ENCODE measurements at places on chromosomes 16 and 17. TPM values are rescaled to one million over a fixed set of nuclear protein-coding genes. Genes with fewer than 3 reads are reported as not detected.

GRCh38 chr17:47953909-47954308 is 3.8 kb downstream of the PRR15L start:
- no peak for DNase-seq

DNA sequence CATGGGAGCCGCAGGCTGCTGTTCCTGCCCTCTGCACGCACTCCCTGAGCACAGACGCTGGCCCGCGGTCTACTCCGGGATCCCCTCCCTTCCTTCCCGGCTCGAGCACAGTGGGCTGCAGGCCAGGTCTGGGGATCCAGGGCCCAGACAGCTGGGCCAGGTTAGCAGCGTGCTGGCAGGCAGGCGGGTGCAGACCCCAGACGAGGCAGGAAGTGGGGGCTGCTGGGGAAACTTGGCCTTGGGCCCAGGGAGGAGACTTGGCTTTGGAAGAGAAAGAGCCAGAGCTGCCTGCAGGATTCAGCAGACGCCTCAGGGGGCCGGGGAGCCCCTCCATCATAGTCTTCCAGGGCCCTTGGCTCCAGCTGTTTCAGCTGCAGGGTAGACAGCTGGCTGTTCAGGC is 30.2 kb upstream of the ABCC3 start:
- peak; percentile 28 for DNase-seq

DNA sequence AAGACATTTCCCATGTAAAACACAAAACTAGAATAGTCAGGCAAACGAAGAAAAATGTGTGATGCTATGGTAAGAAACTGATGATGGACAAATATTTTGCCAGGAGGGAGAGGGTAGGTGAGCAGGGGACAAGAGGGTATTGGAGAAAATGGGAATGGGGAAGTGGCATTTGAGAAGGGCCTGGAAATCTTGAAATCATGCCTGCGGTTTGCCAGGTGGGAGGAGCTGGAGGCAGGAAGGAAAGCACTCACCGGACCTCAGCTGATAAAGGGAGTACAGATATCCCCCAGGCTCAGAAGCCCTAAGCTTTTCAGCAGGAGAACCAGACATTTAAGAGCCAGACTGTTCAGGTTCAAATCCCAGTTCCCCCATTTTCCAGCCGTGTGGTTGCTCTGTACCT is 103.6 kb downstream of the GSG1L start:
- DNase-seq: no peak

DNA sequence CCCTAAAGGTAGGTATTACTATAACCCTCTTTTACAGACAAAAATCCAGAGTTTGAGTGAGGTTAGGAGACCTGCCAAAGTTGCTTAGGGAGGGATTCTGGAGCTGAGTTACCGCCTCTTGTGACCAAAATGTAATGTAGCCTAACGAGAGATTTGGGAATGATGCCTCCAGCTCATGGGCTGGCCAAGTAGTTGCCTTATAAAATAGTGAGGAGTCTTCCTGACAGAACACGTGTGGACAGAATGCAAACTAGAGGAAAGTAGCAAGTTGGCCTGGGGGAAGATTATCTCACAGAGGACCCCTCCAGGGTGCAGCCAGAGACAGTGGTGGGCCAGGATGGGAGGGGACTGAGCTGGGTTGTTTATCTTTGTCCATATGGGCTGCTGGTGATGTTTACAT is 543.7 kb upstream of the CDH11 start:
- DNase-seq: no peak

The CPHXL2 gene
- total RNA-seq: not detected

- DNase-seq: no peak
These were observed 346.5 kb downstream of the C16orf95 start for GRCh38 chr16:86970726-86971125.

The CHAD gene
- not detected for total RNA-seq

DNA sequence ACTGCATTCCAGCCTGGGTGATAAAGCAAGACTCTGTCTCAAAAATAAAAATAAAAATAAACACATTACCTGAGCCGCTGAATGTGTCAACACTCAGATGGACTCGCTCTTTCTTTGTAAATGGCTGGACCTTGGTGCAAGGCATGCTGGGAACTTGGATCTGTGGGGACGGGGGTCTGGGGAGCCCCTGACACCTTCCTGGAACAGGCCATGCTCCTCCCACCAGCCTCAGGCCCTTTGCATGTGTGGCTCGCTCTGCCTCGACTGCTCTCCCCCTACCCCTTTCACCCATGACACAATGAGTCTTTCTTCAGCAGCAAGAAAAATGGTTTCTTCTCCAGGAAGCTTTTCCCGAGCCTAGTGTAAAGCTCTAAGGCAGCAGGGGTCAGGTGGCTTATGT is 94.0 kb upstream of the CDH5 start:
- DNase-seq: no peak

GRCh38 chr17:72726936-72727335 is 365.6 kb downstream of the SLC39A11 start:
- peak; percentile 77 for DNase-seq

DNA sequence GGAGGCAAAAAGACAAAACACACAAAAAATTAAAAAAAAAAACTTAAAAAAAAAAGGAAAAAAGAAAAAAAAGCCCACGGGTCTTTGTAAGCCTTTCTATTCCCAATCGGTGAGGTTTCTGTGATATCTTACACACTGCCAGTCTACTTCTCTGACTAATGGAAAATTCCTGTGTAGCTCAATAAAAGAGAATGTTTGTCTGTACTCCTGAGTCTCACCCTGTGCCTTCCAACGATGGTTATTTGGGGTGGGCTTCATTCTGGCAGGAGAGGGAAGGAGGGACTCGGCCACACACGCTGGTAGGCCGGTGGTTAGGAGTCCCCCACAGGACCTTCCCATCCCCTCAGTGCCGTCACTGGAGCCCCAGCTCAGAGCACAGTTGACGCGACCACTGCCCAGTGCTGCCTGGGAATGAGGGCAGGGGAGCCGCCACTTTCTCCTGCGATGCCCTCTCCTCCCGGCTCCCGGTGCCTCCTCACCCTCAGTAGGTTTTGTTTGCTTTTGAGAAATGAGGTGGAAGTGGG is 68.0 kb downstream of the AMFR start:
- DNase-seq: peak; percentile 63

DNA sequence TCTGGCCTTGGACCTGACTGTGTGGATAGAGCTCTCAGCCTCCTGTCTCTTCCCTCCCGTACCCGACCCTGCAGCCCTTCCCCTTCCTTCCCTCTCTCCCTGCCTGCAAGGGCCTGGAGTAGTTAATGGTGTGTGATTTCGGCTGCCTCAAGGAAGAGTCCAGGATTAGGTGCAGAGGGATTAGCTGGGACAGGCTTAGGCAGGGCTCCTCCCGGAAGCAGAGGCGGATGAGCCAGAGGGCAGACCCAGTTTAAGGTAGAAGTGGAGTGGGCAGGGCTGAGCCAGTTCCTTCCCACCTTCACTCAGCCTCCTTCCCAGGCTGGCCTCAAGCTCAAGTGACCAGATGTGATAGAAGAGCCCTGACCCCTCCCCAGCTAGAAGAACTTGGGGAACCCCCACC is 16.8 kb downstream of the GUCY2D start:
- DNase-seq: no peak

DNA sequence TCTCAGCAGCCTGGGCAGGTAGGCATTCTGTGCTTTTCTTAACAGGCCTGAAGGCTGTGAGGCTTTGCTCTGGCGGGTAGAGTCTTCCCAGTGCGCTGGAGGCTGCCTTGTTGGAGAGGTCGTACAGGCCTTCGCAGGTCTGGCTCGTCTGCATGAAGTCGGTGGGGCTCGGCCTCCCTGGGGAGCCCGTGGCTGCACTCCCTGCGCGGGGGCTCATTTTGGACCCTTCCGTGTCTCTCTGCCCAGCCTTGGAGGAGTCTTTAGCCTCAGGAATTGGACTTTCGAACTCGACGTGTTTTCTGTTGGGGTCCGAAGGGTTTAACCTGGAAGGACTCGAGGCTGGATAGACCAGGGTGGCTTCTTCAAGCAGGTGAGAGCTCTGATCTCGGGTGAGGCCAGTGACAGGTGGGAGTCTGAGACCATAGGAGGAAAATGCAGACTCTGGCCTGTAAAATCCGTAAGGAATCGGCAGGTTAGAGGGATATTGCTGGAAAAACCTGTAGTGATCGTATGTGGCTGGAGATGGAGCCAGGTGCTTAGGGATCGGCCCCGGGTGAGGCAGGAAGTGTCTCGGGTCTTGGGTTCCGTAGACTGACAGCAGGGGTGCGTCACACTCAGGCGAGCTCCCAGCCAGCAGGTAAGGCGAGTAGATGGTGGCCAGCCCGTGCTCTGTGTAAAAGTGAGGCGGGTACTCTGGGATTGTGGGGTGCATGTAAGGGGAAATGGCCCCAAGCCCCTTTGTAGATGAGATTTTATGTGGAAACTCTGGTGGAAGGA is 8.6 kb downstream of the ZNF750 start:
- no peak for DNase-seq

DNA sequence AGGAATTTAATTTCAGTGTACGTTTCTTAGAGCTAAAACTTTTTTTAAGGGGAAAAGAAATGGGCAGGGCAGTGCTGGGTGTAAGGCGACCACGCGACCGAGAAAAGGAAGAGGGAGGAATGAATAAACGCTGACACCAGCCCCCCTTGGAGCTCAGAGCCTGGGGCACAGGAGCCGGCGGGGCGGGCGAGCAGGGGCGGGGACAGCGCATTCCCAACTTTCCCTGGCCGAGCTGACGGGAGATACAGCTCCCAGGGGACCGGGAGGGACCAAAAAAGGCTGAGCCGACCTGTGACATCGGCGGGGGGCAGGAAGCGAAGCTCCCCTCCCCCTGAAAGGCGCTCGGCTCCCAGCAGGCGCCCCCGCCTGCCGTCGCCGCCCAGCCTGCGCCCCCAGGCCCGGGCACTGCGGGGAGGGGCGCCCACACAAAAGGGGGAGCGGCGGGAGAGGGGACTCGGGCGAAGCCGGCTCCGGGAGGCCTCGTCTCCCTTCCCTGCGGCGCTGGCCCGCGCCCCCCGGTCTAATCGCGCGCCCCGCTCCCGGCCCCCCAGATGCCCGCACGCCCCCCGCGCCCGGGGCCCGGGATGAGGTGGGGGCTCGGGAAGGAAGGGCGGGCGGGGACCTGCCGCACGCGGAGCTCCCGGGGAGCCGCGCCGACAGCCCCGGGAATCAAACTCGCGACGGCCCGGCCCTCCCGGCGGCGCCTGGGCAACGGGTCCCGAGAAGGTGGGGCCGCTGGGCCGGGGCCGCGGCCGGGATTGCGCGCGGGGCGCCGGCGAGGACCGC is 622 bp downstream of the CUEDC1 start:
- peak; percentile 46 for DNase-seq

The PPP1R9B gene
- 38.6 TPM for total RNA-seq

GRCh38 chr17:9109933-9110332 is 88.6 kb downstream of the NTN1 start:
- DNase-seq: no peak

- no peak for DNase-seq
These were observed 11.3 kb downstream of the UTS2R start for GRCh38 chr17:82382933-82383255.

- no peak for DNase-seq
These were observed 84.8 kb downstream of the MRM1 start for GRCh38 chr17:36686123-36686669.

- DNase-seq: peak; percentile 45
These were observed 60.2 kb upstream of the ADORA2B start for GRCh38 chr17:15884731-15885130.

- no peak for DNase-seq
These were observed 12.8 kb downstream of the AXIN1 start for GRCh38 chr16:339680-340079.

DNA sequence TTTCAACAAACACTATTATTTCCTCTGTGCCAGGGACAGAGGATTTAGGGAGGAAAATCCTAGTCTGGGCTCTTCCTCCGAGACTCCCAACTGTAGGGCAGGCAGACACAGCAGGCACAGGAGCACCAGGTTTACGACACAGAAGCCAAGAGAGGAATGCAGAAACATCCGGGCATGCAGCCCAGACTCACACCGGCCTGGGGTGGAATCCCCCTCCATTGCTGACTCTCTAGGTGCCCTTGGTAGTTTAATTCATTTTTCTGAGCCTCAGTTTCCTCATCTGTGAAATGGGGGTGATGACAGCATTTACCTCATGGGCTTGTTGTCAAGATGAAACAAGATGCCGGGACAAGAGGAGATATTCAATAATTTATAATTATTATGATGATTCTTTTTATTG is 14.9 kb downstream of the CA4 start:
- no peak for DNase-seq

DNA sequence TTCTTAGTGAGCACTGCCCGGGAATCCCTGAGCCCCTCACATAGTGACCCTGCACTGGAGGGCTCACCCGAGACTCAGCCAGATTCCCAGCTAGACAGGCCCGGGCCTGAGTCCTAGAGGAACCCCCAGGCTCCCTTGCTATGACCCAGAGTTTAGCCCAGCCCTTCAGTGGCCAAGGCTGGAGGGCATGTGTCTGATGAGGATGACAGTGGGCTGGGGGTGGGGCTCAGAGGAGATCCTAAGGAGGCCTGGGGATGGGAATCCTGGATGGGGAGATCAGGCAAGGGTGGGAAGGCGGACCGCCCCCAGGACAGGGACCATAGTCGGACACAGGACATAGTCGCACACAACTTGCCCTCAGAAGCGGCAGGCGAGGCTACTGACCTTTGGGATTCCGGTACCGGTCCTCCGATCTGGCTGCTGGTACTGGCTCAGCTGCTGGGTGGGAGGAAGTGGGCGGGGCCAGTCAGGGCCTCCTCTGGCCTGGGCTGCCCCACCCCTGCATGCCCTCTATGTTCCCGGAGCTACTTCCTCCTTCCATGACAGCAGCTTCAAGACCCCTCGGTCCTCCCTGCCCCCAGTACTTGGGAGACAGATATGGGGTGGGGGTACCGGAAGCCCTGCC is 1.1 kb downstream of the CD79B start:
- DNase-seq: no peak

- DNase-seq: peak; percentile 46
These were observed 5.7 kb upstream of the VAT1L start for GRCh38 chr16:77782694-77783093.

GRCh38 chr17:17448076-17448475 is 28.7 kb upstream of the MED9 start:
- DNase-seq: no peak

The LGALS9 gene
- 0.54 TPM for total RNA-seq

GRCh38 chr16:85029981-85030401 is 2.4 kb downstream of the KIAA0513 start:
- DNase-seq: peak; percentile 16

DNA sequence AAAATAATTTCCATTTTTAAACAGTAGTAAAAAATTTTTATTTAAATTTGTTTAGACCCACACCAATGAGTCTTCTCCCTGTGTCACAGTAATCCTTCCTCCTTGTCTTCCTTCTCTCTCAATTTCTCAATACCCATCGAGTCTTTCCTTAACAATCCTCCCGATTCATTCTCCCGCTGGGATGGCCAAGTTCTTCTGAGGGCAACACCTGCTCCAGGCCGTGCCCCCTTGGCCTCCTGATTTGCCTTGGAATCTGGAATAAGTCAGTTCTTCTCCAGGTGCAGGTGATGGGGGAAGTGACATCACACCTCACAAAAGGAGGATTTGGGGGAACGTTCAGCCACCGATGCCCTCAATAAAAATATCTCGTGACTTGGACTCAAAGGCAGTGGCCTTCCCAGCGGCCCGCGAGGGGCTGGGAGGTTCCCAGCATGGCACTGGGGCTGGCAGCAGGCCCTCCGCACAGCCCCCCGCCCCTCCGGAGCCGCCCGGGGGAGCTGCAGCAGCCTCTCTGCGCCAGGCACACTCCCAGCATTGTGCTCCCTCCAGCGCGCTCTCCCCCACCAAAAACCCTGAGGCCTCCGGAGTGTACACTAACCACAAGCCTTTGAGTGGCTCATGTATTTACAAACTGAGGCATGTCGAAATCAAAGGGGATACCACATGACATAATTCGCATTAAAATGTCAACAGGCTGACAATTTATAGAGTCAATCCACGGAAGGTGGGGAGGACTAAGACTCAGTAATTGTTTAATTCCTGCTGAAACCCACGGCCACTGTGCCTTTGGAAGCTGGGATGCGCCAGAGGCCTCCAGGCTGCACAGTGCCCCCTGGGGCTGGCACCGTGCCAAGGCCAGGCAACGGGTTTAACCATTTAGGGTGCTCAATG is 120.5 kb downstream of the ZFHX3 start:
- peak; percentile 97 for DNase-seq
